Islet precursor cell (in vitro differentiated cells): ENCODE measurements at places on chromosomes 16 and 17.

GRCh38 chr17:82041144-82041814, 3.8 kb upstream of the DCXR start:
- no peak for DNase-seq

GRCh38 chr17:29567554-29568330, 759 bp upstream of the TP53I13 start:
- DNase-seq: peak; percentile 87

DNA sequence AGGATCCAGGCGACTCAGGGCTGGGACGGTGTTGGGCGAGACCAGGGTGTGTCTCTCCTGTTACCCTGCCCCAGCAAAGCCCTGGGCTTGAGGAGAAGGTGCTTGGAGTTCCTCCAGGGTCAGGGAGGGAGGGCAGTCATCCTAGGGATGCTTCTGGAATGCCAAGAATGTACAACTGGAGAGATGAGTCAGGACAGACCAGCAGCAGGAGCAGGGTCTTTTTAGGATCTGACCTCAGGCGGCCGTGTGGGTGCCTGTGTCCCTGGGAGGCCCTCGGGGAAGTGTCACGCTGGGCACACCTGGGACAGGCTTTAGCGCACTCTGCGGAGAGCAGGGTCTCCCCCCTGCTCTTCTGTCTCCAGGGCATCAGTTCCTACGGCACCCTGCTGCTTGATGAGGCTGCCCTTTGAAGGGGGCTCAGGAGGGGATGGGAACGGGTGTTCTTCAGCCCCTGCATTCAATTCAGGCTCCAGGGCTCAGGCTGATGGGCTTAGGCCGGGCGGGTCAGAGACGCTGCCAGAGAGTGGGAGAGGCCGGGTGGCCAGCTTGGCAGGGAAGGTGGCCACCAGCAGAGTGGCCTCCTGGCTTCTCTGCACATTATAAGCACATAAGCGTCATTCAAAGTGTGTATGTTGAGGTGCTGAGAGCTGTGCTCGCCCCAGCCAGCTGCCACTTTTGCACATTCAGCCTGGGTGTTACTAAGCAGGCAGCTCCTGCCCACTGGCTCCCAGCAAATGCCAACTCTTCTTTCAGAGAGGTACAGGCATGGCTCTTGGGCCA, 8.4 kb upstream of the MTSS2 start:
- peak; percentile 98 for DNase-seq

DNA sequence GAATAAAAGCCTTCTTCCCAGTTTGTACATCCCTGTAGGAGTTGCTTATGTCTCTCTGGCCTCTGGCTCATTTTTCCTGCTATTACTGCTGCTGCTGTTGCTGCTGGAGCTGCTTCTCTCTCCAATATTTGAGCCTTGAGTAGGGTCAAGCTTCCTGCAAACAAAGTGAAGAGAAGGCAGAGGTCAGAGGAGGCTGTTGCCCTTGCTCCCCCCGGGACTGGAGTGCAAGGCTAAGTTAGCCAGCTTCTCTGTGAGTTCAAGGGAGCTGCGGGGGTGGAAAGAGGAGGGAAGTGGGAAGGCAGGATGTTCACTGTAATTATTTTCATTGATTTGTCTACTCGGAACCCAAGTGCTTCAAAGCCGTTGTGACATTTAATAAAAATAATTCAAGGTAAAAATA, 77.0 kb upstream of the TMEM132E start:
- no peak for DNase-seq

- peak; percentile 78 for DNase-seq
Measured at GRCh38 chr16:73058616-73059409, 10.9 kb upstream of the ZFHX3 start.
